Activated CD4-positive, alpha-beta T cell treated with anti-CD3 and anti-CD28 coated beads, Interleukin-2, Interleukin-4, amounts not matched to agents 100 ng/mL and 50 ng/mL, durations not matched to agents 16 hours and 8 hours (primary cell): ENCODE measurements at places on chromosomes 4 and X.

GRCh38 chr4:81471298-81471587 lies 464 bp downstream of the RASGEF1B start:
- DNase-seq, result no peak

- DNase-seq, result no peak
Measured at GRCh38 chr4:24768604-24769003, 26.8 kb upstream of the SOD3 start.

- peak; percentile 45 for DNase-seq
Measured at GRCh38 chrX:136747003-136747986, 33.4 kb downstream of the ARHGEF6 start.

GRCh38 chr4:130659320-130659719 lies 1563.4 kb downstream of the C4orf33 start:
- DNase-seq, result no peak

GRCh38 chrX:75522565-75523431 lies at the start of gene ZDHHC15:
Gene ZDHHC15 (minus strand): TSS chrX:75523037. CDS start chrX:75523024, 13 bp downstream.
- DNase-seq, result peak; percentile 37

DNA sequence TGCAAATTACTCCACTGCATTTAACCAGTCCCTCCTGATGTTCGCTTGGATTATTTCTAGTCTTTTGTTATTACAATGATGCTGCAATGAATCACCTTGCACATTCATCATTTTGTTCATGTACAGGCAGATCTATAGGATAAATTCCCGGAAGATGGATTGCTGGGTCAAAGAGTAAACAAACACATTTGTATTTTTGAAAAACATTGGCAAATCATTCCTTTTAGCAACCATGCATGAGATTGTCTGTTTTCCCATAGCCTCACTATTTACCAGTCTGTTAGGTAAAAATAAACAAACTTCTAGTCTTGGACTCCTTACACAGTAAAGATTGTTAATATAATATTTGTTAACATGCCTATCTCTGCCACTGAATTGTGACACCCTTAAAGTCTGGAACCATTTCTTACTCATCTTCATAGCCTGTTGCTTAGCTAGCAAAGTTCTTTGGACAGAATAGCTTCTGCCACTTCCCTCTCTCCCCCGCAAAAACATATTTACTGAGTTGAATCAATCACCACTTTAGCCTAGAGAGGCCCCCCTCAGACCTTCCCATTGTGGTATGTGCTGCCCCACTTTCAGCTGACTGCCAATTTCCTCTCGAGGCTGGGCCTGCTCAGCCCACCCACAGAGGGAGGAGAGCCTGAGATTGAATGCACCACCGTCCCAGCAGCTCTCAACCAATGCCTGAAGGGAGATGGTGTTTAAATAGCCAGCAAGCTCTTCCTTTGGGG lies 108.4 kb upstream of the ATXN3L start:
- DNase-seq, result no peak

- DNase-seq, result no peak
Measured at GRCh38 chr4:155734951-155735350, 23.9 kb upstream of the GUCY1B1 start.

- DNase-seq, result peak; percentile 31
Measured at GRCh38 chr4:76354517-76355473, 48.3 kb downstream of the STBD1 start.

DNA sequence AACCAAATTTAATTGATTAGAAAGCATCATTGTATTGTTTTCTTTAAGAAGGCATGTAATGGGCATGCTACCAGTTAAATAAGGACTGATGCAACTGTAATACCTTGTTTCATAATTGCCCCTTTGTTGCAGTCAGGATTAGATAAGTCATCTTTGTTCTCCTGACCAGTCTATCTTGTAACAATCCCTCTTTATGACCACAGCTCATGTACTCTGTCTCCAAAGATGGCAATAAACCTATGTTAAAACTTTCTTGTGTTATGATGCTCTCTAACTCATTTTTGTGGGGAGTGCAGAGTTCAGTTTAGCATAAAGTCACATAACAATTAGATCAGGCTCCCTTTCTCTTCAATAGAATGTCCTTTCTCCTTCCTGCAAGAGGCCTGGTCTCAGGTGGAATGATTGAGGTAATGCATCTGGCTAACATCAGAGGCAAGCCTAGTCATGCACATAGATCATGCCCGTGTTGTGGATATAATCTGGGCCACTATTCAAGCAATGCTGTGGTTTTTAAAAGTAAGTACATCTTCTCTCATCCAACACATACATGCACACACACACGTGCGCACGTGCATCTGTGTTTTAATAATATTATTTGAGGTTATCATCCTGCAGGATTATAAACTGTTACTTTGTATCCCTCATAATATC lies 45.6 kb downstream of the TMEM154 start:
- no peak for DNase-seq

DNA sequence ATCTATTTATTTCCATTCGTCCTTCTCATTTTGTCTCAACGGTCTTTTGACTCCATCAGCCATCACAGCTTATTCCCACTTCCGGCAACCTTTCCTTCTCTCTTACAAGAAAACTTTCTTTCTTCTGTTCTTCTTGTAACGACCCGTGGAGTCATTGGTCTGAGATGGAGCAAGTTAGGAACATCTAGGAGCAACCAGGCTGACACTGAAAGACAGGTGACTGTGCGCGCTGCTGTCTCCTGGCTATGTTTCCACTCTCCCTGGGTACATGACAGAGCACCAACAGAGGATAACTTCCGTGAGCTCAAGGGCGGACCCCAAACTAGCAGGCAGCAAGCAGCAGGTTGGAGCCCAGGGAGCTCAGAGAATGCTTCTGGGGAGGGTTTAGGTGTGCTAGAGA lies 2.5 kb downstream of the FGF5 start:
- DNase-seq, result no peak

- no peak for DNase-seq
Measured at GRCh38 chrX:46169808-46170207, 375.4 kb downstream of the ZNF674 start.

GRCh38 chr4:156238171-156238570 lies 284.5 kb upstream of the CTSO start:
- DNase-seq, result no peak

DNA sequence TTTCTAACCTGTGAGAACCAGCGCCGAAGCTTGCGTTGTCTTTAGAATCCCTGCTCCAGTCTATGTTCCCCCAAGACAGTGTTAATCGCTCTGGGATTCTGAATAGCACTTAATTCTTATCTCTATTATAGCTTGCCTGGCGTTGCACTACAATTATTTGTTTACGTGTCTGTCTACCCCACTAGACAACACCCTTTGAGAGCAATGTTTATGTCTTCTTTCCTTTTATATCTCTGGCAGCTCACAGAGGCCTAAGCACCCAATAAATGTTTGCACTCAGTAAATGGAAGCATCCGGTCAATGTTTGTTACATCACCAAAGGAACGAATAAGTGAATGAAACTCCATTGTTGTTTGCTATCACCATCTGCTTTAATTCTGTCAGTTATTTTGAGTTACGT lies 4.8 kb upstream of the NHS start:
- DNase-seq, result no peak

DNA sequence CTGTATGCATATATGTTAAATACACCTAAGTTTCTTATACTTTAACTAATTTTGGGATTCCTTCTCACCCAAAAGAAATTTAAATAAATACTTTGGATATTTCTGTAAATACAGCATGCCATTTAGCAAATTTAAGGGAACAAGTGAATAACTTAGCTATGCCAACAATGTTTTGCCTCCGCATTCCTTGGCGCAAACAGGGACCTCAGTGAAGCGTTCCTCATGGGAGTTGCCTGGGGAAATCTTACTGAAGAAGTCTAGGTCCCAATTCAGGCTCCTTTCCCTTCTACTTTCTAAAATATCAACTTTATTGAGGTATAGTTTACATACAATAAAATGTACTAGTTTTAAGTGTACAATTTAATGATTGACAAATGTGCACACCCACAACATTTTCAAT lies 25.0 kb downstream of the COL4A5 start:
- DNase-seq, result no peak

GRCh38 chr4:158090323-158090722 lies 82.5 kb downstream of the GASK1B start:
- DNase-seq, result no peak

GRCh38 chr4:39235021-39235420 lies 52.7 kb downstream of the WDR19 start:
- DNase-seq, result no peak

DNA sequence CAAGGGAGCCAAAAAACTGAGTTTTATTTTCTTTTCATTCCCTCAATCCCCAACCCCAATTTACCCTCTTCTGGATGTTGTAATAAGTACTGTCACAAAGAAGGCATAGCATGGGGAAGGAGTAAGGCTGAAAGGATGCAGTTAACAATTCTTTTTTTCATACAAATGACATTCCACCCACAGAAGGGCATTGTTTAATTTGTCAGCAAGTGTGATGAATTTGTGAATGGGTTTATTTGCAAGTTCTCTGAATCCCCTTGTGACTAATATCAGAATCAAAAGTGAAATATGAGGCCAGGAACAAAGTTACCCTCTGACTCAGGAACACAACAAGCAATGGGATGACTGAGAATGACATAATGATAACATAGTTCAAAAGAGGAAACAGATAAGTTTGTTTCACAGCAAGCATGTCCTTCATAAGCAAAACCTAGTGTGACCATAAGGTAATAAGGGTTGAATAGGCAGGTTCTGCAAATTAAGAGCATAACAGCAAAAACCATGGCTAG lies 2.1 kb downstream of the GEMIN8 start:
- DNase-seq, result peak; percentile 83

- DNase-seq, result no peak
Measured at GRCh38 chr4:5747738-5748375, 36.9 kb downstream of the EVC start.

- DNase-seq, result peak; percentile 4
Measured at GRCh38 chr4:54547299-54548097, 110.3 kb upstream of the KIT start.

GRCh38 chr4:158681629-158682028 lies 9.5 kb downstream of the ETFDH start:
- no peak for DNase-seq

DNA sequence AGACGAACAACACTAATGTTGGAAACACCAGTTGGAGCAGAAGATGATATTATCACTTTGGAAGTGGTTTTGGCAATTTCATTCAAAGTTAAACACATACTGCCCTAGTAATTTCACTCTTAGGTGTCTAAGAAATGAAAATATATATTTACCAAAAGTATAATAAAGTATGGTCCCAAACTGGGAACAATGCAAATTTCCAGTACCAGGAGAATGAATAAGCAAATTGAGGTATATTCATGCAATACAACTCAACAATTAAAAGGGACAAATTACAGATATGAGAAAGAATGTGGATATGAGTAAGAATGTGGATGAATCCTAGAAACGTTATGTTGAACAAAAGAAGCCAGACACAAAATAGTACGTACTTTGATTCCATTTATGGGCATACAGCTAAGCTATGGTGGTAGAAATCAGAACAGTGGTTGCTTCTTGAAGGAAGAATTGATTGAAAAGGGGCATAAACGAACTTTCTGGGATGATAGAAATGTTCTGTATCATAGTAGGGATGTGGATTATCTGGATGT lies 10.0 kb downstream of the ELMOD2 start:
- no peak for DNase-seq

GRCh38 chr4:17613761-17614415 lies 553 bp upstream of the MED28 start:
- no peak for DNase-seq

DNA sequence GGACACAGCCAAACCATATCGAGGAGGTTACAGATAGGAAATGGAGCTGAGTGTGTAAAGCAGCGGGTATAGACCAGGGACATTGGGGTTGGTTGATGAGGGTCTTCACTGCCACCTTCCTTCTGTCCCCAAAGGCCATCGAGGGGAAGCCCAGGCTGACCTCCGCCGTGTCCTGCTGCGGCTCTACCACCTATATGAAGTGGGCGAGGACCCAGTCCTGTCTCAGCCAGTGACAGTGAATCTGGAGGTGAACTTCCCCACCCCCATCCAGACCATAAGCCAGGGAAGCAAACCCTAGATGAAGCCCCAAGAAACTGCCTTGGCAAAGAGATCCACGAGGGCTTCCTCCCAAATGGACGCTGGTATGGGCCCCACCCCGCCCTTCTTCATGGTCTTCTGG lies 23.2 kb upstream of the MRFAP1 start:
- DNase-seq, result no peak

GRCh38 chr4:85826060-85826678 lies 351.2 kb downstream of the ARHGAP24 start:
- no peak for DNase-seq

- no peak for DNase-seq
Measured at GRCh38 chr4:37537484-37537883, 148.7 kb downstream of the RELL1 start.

- no peak for DNase-seq
Measured at GRCh38 chr4:80608281-80608980, 272.9 kb downstream of the CFAP299 start.

DNA sequence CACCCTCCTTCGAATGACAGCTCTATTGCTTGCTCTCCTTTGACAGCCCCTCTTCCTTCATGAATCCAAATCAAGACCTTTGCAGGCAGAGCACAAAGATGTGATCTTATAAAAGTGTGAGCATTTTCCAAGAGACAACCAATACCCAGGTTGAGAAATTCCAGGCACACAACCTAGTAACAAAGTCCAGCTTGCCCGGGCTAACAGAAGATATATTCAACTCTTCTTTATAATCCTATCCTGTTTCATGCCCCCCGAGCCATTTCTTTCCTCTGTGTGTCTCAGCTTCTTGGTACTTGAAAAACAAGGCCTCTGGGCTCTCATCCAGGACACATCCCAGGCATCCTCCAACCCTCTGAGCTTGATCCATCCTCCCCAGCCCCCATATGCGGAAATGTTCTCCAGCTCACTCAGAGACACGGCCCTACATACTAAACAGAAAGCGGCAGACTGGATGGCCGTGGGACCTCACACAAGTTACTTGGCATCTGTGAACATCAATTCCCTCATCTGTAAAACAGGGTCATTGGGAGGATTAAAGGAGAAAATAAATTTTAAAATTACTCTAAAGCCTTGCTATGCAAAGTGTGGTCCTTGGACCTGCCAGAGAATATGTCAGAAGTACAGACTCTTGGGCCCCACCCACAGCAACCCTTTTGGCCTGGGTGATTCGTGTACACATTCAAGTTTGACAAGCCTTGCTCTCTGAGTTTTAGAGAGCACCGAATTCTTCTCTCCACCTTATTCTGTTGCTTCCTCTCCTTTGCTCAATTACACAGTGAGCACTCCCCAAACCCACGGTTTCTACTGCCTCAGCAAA lies 627.0 kb downstream of the BCOR start:
- DNase-seq, result no peak

DNA sequence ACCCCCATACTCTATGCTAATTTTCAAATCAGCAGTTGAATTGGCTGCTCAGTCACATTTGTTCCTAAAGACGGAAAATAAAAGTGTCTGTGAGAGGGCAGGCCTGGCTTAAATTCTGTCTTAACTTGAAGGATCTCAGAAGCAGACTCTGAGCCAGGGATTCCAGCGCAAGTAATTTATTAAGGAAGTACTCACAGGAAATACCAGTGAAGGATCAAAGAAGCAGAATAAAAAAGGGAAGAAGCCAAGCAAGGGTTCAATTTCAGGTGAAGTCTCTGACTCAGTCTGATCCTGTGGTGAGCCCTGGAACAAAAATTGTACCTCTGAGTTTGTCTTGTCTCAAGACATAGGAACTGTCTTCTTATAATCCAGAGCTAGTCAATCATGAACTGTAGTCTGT lies 52.2 kb downstream of the IL1RAPL1 start:
- no peak for DNase-seq

- no peak for DNase-seq
Measured at GRCh38 chrX:133813971-133814370, 171.4 kb downstream of the GPC3 start.

GRCh38 chrX:17294561-17294960 lies 80.4 kb upstream of the NHS start:
- no peak for DNase-seq
